ENCODE measurements at places on chromosomes 2 and 18.

GRCh38 chr2:232365621-232366321 is 12.8 kb upstream of the ALPP start:
- peak; percentile 38 for DNase-seq

- no peak for DNase-seq
Observed at GRCh38 chr2:59936048-59936447, 617.4 kb downstream of the BCL11A start.

DNA sequence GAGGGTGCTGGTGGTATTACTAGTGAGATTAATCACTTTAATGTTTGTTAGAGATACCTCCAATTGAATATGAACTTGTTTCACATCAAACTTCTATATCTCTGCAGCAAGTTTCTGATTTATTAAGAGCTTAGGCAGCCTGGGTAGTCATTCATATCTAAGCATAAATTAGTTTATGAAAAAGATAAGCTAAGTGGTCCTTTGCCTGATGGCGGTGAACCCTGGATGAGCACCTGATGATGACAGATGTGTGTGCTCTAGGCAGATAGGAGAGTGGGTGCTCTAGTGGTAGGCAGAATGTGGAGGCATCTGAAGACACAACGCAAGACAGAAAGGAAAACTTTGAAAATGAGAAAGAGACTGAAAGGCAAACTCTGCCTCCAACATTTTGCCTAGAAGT is 5.0 kb downstream of the FKBP7 start:
- DNase-seq, result no peak

DNA sequence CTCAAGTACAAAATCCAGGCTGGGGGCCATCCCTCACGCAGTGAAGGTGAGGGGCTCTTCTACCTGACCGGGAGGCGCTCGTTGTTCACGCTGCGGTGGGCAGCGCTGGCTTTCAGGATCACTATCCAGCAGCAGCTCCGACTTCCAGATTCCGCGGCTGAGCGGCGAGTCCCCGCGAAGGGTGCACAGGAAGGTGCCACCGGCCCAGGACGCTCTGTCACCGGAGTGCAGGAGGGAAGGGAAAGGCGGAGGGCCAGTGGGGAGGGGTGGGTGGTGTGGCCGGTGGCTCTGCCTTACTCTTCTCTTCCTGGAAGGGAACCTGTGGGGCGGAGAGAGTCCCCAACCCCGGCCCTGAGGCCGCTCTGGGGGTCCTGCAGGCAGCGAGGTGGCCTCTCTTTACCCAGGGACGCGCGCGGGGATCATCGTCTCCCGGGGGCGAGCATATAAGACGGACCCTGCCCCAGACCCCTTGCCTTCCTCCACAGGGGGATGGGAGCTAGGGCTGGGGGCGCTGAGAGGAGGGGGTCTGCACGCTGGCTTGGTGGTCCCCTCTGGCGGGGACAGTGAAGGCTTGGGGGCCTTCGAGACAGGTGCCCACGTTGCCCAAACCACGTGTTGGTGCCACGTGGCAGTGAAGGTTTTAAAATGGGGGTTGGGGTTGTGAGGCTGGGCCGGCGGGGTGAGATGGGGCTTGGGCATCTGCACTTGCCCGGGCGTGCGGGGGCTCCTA is 26.9 kb upstream of the HS6ST1 start:
- no peak for DNase-seq

GRCh38 chr2:105327690-105328089 is 1.8 kb downstream of the TGFBRAP1 start:
- no peak for DNase-seq

GRCh38 chr18:76453057-76453561 is 41.9 kb downstream of the ZNF516 start:
- no peak for DNase-seq

DNA sequence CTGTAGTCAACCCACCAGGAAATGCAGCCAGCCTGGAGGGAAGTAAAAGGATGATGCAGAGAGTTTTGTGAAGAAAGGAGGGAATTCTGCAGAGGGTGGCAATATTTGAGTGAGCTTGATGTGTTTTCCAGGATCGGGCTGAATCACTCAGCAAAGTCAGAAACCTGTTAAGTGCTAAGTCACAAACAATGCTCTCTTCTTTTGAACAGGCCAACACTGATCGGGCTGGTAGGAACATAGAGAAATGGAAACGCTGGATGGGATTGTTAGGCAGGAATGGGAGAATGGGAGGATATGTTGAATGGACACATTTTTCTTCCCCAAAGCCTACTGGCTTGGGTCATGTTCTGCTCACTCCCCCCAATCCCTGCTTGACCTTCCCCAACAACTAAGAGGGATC is 36.6 kb downstream of the KCNS3 start:
- no peak for DNase-seq

Data from fibroblast of villous mesenchyme (primary cell).